ENCODE measurements at places on chromosomes 13 and 19.

- DNase-seq, result no peak
Observed at GRCh38 chr13:95800436-95800835, 123.5 kb downstream of the DNAJC3 start.

GRCh38 chr13:59744747-59745391 is 418.9 kb downstream of the DIAPH3 start:
- no peak for DNase-seq

DNA sequence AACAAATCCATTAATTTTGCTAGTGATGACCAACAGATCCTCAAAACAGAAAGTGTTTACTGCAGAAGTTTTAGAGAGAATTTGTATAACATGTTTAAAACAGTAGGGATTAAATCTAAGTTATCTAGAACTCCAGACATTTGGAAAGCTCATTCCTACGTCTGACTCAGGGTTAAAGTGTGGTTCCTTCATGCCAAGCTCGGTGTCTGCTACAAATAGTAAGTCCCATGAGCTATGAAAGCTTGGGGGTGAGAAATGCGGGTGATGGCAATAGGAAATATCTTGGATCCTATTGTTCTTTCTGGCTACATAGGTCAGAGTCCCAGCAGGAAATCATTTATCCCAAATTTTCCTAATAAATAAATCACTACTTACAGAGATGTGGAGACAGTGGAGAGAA is 867.1 kb downstream of the UQCRFS1 start:
- no peak for DNase-seq

GRCh38 chr13:36126491-36126890 is 4.7 kb downstream of the DCLK1 start:
- DNase-seq, result no peak

DNA sequence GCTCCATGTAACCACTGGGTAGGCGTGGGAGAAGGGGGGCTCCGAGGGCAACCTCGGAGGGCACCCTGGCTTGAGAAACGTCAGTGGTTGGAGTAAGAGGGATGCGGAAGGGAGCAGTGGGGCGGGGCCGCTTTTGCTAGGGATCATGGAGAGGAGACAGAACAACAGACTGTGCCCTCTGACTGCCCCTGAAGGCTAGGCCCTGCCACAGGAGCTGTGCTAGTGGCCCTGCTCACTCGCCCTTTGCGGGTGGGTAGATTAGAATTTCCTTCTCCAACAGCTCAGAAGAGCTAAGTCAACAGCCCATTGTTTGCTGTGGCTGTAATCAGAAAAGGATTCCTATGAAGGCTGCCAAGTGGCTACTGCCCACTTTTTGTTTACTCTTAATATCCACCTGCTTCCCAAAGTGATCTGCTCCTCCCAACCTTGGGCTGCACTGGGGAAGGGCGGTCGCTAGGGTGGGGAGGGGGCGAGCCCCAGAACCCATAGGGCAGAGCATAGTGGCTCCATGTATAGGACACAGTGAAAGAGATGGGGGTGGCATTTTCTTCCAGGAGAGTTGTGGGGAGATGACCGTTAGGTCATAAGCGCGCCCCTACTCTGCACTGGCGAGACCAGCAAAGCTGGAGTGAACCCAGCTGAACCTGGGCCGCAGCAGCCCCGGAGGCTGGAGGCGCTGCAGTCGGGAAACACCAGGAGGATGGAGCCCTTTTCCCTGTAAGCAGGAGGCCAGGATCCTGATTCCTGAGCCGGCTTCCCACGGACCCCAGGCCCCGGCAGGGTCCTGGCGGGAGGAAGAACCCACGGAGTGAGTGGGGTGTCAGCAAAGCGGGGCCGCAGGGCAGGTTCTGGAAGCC is 1.9 kb upstream of the C1QTNF9 start:
- DNase-seq, result peak; percentile 2

- DNase-seq, result no peak
Observed at GRCh38 chr13:53159431-53159830, 130.8 kb downstream of the OLFM4 start.

DNA sequence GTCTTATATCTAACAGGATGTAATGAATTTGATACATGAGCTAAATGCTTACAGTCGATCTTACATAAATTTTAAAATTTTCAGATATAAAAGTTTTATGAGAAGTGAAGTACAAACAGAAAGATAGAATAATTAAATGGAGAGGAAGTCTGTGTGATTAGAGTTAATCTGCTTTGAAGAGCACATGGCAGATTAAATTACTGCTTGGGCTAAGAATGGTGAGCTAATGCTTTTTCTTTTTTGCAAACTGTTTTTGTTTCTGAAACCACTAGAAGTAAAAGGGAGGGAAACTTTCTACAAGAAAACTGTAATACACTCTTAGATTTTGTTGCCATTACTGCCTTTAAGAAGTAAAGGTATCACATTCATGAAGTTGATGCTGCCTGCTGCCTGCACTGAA is 96.3 kb upstream of the SPRY2 start:
- no peak for DNase-seq

DNA sequence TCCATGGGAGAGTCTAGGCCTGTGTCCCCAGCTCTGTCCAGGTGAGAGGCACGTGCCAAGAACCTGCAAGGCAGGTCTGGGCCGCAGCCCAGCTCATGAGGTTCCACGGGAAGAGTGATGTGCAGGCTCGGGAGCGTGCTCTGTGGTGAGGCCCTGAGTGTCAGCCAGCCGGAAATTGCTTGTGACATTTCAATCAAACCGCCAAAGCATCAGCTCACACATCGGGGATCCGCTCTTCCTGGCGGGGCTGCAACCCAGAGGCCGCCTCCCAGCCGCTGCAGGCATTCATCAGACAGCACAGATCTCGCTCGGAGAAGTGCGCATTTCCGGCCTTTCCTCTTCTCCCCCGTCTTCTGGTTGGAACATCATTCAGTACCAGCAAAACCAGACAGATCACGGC is 109.3 kb downstream of the KDM4B start:
- DNase-seq, result no peak

DNA sequence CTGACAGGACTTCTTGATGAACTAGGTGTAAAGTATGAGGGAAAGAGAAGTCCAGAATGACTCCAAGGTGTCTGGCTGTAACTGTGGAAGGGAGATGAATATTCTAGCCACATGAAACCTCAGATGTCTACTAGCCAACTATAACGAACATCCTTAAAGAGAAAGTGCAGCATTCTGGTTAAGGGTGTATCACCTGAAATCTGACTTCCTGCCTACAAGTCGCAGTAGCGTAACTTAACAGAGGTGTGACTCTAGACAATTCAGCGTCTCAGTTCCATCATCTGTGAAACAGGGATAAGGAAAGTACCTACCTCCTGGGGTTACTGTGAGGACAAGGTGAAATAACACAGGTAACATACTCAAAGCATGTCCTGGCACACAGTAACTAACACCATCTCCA is 145.7 kb upstream of the FBXL3 start:
- no peak for DNase-seq

GRCh38 chr13:28000567-28000966 is 12.1 kb upstream of the URAD start:
- DNase-seq, result no peak

GRCh38 chr19:58338825-58339558 is 12.2 kb downstream of the ZSCAN22 start:
- DNase-seq, result no peak

- DNase-seq, result no peak
Observed at GRCh38 chr13:113857531-113858195, 6.2 kb downstream of the GAS6 start.

- DNase-seq, result no peak
Observed at GRCh38 chr19:37594982-37595382, 306 bp downstream of the ZNF540 start.

DNA sequence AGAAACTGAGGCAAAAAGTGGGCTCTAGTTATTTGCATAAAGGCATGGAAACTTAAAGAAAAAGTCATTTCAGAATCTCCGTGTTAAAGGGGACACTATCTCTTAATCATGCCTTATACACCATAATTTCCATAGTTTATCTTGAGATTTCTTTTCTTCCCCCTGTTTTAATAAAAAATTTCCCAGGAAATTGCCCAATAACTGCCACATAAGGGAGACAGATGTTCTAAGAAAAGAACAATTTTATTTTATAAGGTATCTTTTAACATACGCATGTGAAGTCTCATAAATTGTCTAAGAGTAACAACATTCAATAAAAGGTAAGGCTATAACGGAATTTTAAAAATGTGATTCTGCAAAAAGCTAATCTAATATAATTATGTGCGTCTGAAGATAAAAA is 371.3 kb downstream of the IRS2 start:
- no peak for DNase-seq

DNA sequence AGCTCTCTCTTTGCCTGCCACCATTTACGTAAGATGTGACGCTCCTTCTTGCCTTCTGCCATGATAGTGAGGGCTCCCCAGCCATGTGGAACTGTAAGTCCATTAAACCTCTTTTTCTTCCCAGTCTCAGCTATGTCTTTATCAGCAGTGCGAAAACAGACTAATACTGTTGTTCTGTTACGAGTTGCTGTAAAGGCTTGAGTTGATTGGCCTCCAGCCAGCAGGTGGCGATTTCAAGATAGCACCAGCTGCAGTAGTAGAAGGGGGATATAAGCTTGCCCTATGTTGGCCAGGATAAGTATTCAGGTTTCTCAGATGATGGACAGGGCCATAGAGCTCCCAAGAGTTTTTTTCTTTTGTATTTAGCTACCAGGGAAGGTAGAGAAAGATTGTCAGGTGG is 385.5 kb downstream of the MZT1 start:
- no peak for DNase-seq

- DNase-seq, result no peak
Observed at GRCh38 chr13:62043600-62043999, 628.0 kb upstream of the PCDH20 start.

DNA sequence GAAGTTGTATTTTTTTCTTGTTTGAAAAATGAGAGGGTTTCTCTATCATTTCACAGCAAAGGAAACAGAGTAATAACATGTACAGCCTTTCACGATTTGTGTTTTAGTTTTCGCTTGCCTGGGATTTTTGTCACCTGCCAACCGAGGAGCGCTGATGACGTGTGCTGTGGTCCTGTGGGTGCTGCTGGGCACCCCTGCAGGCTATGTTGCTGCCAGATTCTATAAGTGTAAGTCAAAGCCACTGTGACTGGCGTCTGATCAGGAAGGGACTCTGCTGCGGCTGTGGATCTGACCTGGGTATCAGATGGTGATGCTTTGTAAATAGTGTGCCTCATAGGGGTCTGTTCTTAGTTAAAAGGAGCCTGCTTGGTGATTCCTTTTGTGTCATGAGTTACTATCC is 45.6 kb downstream of the TM9SF2 start:
- no peak for DNase-seq

- no peak for DNase-seq
Observed at GRCh38 chr19:54461210-54461609, 2.4 kb downstream of the LENG9 start.

- DNase-seq, result no peak
Observed at GRCh38 chr13:78185700-78186099, 267.1 kb upstream of the EDNRB start.

DNA sequence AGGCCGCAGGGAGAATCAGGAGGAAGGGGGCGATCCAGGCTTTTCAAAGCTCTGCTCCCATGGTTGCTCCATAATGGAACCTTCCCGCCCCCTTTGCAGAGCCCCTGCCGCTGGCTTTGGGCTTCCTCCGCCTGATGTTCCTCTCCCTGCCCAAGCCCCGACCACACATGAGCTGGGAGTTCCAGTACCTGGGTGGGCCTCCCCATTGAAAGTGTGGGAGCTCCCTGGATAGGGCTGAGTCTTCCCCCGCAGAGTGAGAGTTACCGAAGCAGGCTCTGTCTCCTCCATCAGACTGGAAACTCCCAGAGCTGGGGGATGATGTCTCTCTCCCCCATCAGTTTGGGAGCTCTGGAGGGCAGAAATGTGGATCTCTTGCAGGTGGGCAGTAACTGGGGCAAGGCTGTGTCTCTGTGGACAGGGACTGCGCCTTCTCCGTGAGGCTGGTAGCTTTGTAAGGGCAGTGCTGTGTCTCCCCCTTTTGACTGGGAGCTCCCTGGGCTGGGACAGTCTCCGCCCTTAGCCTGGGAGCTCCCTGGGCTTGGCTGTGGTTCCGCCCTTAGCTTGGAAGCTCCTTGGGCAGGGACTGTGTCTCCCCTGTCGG is 722 bp downstream of the DCAF15 start:
- DNase-seq, result no peak

DNA sequence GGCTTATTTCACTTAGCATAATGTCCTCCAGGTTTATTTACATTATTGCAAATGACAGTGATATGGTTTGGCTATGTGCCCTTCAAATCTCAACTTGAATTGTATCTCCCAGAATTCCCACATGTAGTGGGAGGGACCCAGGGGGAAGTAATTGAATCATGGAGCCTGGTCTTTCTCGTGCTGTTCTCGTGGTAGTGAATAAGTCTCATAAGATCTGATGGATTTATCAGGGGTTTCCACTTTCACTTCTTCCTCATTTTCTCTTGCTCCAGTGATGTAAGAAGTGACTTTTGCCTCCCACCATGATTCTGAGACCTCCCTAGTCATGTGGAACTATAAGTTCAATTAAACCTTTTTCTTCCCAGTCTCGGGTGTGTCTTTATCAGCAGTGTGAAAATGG is 109.6 kb downstream of the VWA8 start:
- no peak for DNase-seq

DNA sequence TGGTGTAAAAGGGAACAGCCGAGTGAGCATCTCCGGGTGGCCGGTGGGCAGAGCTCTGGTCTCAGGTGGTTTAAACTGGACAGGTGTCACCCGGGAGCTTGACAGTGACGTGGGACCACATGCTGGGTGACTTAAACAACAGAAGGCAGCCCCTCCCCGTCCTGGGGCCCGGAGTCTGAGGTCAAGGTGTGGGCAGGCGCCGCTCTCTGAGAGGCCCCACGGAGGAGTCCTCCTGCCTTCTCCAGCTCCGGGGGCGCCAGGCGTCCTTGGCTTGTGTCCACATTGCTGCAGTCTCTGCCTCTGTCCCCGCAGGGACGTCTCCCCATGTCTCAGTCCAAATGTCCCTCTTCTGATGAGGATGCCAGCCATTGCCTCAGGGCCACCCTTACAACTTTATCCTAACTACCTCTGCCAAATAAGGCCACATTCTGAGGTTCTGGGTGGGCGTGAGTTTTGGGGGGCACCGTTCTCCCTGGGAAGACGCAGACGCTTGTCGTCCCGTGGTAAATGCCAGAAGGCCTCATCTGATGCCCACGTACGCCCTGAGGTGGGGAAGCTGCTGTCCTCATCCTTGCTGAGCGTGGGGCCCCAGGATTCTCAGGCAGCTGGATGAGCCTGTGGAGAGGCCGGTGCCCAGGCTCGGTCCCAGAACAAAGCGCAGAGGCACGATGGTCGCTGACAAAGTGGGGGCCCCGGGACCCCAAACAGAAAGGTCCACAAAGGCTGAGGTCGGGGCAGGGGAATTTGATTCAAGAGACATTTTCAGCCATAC is 12.9 kb downstream of the GZMM start:
- no peak for DNase-seq

- DNase-seq, result no peak
Observed at GRCh38 chr13:100182900-100183490, 94.1 kb downstream of the PCCA start.

Measured in NCI-H774 (cell line).